Astrocyte of the spinal cord (primary cell): ENCODE measurements at places on chromosomes 3 and 15.

GRCh38 chr15:23564821-23565394 lies 566 bp upstream of the MKRN3 start:
- peak; percentile 7 for DNase-seq

DNA sequence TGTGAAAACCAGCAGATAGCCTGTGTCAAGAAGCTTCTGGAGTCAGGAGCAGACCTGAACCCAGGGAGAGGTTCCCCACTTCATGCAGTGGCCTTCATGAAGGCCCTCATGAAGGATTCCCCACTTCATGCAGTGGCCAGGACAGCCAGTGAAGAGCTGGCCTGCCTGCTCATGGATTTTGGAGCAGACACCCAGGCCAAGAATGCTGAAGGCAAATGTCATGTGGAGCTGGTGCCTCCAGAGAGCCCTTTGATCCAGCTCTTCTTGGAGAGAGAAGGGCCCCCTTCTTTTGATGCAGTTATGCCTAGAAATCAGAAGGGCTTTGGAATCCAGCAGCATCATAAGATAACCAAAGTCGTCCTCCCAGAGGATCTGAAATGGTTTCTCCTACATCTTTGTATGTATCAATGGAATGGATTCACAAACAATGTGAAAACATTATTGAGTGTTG lies 103.9 kb upstream of the CHD2 start:
- DNase-seq = no peak

- no peak for DNase-seq
These were observed 39.4 kb downstream of the MOBP start for GRCh38 chr3:39506863-39507262.

GRCh38 chr3:31985831-31986230 lies 4.3 kb downstream of the ZNF860 start:
- no peak for DNase-seq

- DNase-seq = no peak
These were observed 234.2 kb upstream of the UMPS start for GRCh38 chr3:124496061-124496460.

GRCh38 chr3:38834110-38834509 lies 18.1 kb upstream of the SCN10A start:
- peak; percentile 92 for DNase-seq

DNA sequence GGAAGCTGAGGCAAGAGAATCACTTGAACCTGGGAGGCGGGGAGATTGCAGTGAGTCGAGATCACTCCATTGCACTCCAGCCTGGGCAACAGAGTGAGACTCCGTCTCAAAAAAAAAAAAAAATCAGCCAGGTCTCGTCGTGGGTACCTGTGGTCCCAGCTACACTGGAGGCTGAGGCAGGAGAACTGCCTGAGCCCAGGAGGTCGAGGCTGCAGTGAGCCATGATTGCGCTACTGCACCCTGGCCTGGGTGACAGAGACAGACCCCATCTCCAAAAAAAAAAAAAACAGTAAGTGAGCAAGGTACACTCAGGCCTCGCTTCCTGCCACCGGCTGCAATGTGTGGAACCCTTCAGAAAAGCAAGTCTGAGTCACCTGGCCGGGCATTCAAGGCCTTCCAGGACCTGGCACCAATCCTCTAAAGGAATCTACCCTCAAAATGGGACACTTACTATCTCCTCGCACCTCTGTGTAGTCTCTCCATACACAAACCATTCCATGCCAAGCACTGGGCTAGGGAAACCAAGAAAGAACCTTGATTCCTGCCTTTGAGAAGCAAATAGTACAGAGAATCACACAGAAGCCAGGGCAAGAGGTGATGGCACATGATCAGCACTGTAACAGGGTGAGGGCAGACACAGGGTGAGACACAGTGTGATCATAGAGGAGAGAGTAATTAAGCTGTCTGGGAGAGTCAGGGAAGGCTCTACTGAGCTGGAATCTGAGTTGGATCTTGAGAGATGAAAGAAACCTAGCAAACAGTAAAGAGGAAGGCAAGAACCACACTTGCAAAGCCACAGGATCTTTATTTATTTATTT lies 9.7 kb downstream of the SCAMP2 start:
- peak; percentile 31 for DNase-seq

DNA sequence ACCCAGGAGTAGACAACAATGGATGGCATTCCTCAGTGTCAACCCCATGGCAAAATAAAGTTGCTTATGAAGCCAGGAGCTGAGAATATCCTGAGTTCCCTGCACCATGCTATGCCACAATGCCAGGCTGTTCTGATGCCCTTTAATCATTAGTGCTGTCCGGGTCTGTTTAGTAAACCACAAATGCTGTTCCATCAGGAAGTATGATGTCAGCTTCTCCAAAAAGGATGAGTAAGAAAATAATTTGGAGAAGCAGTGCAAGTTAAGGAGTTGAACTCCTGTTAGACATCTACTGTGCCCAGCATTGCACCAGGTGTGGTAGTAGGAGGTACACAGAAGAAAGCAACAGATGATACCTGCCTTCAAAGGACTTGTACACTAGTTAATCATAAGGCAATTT lies 67.9 kb upstream of the GUCA1C start:
- DNase-seq = no peak

- DNase-seq = peak; percentile 65
These were observed 44.1 kb upstream of the ICE2 start for GRCh38 chr15:60523056-60523455.

DNA sequence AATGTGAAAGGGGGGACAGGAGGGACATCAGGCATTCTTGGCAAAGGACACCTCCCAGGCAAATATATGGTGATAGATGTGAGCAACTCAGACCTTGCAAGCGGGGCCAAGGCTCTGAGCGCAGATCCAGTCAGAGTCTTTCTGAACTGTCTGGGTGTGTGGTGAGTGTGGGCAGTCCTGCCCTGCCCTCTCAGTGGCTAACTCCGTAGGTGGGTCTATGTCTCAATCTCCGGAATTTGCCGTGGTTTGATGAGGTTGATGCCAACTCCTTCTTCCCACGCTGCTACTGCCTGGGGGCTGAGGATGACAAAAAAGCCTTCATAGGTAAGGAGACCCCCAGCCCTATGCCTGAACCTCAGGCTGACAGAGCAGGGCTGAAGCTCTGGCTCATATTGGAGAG lies 7.4 kb downstream of the TTLL3 start:
- no peak for DNase-seq

GRCh38 chr3:188926111-188926510 lies 245.7 kb upstream of the TPRG1 start:
- DNase-seq = peak; percentile 61

- DNase-seq = peak; percentile 65
These were observed 583 bp upstream of the C3orf49 start for GRCh38 chr3:63818282-63819150.

GRCh38 chr3:139716908-139717485 lies 39.2 kb upstream of the NMNAT3 start:
- DNase-seq = no peak

DNA sequence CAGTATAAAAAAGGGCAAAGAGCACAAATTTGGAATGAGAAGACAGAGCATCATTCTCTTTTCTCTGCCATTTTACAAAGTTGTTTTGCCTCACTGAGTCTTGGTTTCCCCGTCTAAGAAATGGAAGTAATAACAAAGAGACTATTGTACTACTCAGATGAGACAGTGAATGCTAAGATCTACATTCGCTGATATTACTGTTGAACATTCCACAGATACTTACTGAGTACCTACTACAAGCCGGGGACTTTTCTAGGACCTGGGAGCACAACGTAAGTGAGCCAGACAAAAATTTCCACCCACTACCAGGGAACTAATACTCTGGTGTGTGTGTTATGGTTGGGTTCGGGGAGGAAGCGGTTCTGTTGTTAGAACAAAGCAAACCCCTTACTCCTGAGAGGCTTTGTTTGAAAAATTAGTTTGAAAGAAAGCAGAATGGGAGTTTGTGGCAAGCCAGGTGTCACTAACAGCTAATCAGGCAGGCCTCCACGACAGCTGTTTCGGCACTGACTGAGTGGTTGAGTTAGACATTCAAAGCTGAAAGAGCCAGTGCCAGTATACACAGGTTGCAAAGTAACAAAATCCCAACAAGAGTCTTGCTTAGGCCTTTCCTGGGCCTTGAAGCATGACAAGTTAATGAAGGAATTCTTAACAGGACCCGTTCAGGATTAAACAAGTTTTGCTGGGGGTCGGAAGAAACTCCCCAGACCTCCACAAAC lies 458.3 kb downstream of the EDEM1 start:
- no peak for DNase-seq

GRCh38 chr3:101732240-101732641 lies 7.8 kb downstream of the CEP97 start:
- no peak for DNase-seq

DNA sequence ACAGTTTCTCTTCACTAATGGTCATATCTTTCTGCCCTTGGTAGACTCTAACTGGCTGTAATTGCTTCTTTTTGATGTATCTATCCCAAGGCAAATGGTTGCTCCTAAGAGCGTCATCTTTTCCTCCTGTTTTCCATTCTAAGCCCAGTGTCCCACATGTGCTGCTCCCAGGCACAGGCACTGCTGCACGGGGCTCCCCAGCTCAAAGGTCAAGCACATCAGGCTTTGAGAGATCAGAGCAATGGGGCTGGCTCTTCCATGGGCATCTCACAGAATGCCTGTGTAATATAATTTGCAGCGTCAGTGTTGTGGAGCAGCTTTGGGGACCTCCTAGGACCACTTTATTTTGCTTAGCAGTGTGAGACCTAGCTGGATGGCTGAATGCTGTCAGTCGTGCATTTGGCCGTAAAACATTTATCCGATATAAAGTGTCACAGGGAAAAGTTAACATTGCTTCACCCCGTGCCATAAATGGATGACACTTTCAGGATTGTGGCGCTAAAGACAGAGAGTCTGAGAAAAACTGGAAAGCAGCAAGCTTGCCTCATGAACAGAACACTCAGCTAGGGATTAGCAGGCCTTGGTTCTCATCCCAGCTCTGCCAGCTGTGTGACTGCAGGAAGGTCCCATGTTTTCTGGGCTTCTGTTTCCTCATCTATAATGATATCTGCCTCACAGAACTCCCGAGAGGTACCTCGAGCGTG lies 277.5 kb upstream of the TBL1XR1 start:
- no peak for DNase-seq

- no peak for DNase-seq
These were observed 79.2 kb downstream of the GMPS start for GRCh38 chr3:155949453-155950217.

DNA sequence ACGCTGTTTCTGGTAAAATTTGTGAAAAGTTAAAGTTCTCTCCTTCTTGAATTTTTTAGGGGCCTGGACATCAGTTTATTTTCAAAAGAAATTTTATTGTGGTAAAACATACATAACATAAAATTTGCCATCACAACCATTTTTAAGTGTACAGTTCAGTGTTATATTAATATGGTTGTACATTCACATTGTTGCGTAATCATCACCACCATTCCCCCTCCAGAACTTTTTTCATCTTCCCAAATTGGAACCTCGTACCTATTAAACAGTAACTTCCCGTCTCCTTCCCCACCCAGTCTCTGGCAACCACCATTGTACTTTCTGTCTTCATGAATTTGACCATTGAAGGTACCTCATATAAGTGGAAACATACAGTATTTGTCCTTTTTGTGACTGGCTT lies 23.0 kb upstream of the XRN1 start:
- DNase-seq = no peak

DNA sequence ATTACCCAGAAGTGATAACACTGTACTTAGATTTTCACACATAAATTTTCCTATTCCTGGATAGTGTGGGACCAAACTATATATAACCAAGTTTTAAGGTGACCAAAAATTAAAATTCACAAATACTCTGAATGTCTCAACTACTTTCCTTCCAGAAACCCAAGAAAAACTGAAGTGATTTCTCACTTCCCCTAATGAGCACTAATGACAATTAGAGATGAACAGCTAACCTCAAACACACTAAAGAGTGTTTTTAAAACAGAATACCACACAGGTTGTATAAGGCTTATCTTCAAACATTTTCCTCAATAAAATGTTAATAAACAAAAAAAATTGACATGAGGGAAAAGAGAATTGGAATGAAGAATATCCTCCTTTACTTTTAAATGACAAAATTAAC lies 188.2 kb downstream of the ZBTB20 start:
- DNase-seq = no peak

DNA sequence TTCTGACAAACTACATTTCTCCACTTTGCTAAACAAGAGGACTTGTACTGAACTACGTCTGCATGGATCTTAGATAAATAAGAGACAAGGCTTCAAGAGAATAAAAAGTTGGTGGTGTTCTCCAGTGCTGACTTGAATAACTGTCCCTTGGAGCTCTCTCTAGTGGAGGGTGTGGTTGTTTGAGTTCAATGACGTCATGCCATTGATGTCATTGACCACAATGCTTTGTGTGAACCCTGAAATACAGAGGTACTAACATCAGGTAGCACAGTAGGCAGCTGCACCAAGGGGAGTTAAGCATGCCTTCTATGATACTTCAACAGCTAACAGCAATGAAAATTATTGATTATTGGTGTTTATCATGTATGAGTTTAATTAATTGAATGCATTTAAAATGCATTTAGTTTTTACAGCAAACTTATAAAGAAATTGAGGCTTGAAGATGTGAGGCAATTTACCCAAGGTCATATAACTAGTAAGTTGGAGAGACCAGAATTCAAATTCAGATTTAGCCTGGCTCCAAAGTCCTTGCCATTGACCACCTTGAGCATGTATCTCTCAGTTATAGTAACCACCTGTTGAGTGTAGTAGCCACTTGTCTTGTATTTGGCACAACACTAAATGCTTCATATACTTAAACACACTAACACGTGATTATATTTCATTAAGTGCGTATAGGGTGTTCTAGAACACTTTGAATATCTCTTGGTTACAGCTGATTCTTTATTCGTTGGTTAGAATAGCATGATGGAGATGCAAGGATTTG lies 126.0 kb upstream of the ANKRD28 start:
- DNase-seq = no peak

DNA sequence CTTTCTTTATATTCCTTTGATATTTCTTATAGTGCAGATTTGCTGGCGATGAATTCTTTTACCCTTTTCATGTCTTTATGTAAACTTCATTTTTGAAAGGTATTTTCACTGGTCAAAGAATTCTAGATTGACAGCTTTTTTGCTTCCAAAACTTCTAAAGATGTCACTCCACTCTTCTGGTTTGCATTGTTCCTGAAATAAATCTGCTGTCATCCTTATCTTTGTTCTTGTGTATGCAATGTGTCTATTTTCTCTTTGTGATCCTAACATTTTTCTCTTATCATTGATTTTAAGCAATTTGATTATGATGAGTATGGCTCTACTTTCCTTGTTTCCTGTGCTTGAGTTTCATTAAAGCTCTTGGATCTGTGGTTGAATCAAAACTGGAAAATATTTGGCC lies 103.4 kb downstream of the GLDN start:
- no peak for DNase-seq

- peak; percentile 46 for DNase-seq
These were observed 51.6 kb upstream of the BLM start for GRCh38 chr15:90665288-90666134.

DNA sequence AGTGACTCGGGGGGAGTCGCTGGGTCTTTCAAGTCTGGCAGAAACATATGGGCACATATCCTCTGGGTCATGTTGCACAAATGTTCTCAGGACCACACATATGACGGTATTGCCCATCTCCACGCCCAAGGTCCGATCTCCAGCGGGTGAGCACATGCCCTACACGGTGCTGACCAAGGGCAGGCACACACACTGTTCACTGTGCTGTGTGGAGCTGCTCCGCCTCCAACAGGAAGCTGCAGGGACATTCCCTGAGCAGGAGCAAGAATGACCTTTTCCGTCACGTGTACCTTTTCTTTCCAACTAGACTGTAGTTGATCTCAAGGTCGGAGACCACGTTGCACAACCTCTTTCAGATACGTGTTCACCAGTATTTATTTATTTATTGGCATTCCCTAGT lies 41.7 kb upstream of the B3GNT5 start:
- no peak for DNase-seq

GRCh38 chr3:42078677-42079076 lies 12.5 kb upstream of the TRAK1 start:
- no peak for DNase-seq

GRCh38 chr3:186152361-186152798 lies 43.5 kb upstream of the ETV5 start:
- DNase-seq = no peak
